ENCODE measurements at places on chromosomes 12 and 14.

DNA sequence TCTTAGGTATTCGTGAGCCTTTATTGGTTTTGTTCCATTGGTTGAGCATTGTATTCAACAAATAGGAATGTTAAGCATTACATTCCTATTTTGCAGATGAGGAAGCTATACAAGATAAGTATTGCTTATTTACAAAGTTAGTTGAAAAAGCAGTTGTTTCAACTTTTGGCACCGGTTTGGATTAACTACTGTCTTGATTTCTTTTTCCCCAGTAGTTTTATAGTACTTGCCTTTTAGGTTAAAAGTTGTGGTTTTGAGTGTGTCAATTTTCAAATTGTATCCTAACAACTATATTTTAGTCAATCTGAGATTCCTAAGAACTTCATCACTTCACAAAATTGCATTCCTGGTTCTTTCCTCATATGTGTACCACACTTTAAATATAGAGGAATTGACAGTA is 23.8 kb upstream of the MBIP start:
- no peak for DNase-seq

GRCh38 chr14:87952307-87953094 is 40.5 kb downstream of the GALC start:
- DNase-seq: no peak

- peak; percentile 87 for DNase-seq
Measured at GRCh38 chr12:122860040-122860853, 25.0 kb downstream of the HIP1R start.

GRCh38 chr12:4417936-4418335 is 27.7 kb downstream of the FGF6 start:
- DNase-seq: no peak
